Fibroblast of skin of back (primary cell): ENCODE measurements at places on chromosomes 6 and 20.
A peak's percentile ranks its signal among the peaks of the same experiment; 100 is the strongest.

- DNase-seq, result no peak
Observed at GRCh38 chr20:46401478-46401860, 4.9 kb downstream of the ELMO2 start.

GRCh38 chr20:37366743-37367142 lies 20.8 kb downstream of the SRC start:
- no peak for DNase-seq

DNA sequence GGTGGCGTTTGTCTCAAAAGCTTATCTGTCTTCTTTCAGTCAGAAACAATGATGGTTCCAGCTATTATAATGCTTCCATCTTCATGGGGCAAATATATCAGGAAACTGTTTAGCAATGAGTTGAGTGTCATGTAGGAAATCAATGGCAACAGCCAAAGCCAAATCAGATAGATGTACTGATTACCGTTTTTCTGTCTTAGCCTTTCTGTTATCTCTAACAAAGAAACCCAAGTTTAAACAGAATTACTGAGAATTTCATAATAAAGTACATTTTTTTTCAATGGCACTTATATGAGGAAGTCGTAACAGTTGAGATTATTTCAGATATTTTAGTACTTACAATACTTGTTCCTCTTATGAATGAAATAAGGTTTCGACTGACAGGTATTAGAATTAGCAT lies 1.2 kb downstream of the NOX3 start:
- no peak for DNase-seq

GRCh38 chr20:41306061-41306727 lies 11.3 kb downstream of the ZHX3 start:
- no peak for DNase-seq

- no peak for DNase-seq
Observed at GRCh38 chr6:159540152-159540551, 152.9 kb downstream of the SOD2 start.

DNA sequence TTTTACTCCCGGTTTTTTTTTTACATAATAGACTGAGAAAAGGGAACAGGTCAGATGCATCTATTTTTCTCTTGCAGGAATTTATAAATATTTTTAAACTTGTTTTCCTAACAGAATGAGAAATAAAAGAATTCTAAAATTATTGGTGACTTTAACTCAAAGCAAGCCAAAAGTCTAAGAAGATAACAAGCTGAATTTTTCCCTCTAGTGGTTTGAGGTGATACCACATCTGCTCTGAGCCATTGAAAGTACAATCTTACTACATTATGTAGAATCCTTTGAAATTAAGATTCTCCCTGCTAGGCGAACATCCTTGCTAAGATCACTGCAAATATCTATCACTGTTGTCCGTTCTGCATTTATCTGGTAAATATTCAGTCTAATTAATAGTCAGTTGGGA lies 10.7 kb upstream of the STMND1 start:
- DNase-seq, result peak; percentile 16

- DNase-seq, result no peak
Observed at GRCh38 chr6:166169549-166170421, 2.1 kb upstream of the TBXT start.

- no peak for DNase-seq
Observed at GRCh38 chr20:45835329-45835765, 1.7 kb downstream of the SNX21 start.

GRCh38 chr6:29705389-29706231 lies 17.6 kb upstream of the HLA-F start:
- DNase-seq, result peak; percentile 47

GRCh38 chr6:13066050-13066449 lies 262.3 kb downstream of the TBC1D7 start:
- DNase-seq, result no peak

- peak; percentile 80 for DNase-seq
Observed at GRCh38 chr20:8401556-8401955, 269.5 kb downstream of the PLCB1 start.

GRCh38 chr6:126337323-126337722 lies 2.6 kb upstream of the CENPW start:
- no peak for DNase-seq

DNA sequence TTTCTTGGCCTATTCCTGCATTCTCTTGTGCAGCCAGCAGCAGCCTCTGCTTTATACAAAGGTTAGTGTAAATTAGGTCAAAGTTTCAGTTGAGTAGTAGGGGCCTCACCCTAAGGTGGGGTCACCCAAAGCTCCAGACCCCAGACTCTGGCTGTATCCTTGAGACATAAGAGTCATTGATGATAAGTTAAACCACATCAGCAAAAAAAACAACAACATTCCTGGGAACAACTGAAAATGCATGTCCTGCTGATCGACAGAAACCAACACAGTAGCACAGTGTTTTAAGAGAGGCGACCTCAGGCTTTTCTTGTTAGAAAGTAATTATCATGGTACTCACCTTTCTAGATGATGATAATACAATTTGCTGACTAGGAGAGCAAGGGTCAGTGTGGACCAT lies 52.6 kb downstream of the TFAP2A start:
- DNase-seq, result no peak

GRCh38 chr6:53793318-53794136 lies 1.3 kb upstream of the LRRC1 start:
- peak; percentile 72 for DNase-seq

DNA sequence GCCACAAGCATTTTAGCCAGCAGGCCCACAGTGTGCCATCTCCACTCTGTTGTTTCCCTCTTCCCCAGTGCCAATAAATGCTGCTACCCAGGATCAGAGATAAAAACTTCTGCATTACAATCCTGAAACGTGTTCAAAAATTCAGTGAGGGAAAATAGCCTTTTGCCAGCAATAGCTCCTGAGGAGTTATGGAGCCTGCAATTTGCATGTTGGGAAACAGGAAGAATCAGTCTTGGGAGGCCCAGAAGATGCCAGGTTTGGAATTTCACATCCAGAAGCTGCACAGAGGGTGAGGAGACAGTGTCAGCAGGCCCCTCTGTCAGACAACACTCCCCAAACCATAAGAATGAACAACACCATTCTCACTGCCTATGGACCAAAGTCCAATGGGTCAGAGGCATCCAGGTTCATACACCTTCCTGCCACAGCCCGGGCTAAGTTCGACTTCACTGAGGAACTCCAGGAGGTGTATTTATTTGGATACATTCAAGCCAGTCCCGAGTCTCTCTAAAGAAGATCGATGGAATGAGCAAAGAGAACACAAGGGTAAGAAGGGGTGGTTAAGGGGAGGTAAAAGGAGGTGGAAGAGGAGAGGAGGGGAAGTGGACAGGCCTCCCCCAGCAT lies 20.8 kb downstream of the RRBP1 start:
- DNase-seq, result peak; percentile 62

- no peak for DNase-seq
Observed at GRCh38 chr6:134738211-134738885, 211.6 kb downstream of the ALDH8A1 start.

DNA sequence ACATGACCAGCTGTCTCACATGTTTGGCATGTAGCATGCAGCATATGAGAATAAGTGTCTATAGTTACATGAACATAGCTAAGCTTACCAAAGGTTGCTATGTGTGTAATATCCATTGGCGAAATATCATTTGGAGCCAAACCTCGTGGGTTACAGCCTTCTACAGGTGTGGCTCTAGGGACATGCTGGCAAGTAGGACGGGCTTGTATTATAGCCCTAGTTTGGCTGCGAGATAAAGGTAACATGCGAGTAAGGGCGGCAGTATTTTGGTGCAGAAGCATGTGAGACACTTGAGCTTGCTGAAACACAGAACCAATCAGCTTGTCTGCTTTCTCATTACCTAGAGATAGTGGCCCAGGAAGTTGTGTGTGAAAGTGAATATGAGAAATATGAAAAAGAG lies 6.5 kb upstream of the ABHD12 start:
- DNase-seq, result no peak

GRCh38 chr20:8524101-8525016 lies 392.3 kb downstream of the PLCB1 start:
- DNase-seq, result peak; percentile 61

GRCh38 chr6:113433335-113433991 lies 423.7 kb upstream of the MARCKS start:
- DNase-seq, result peak; percentile 40

DNA sequence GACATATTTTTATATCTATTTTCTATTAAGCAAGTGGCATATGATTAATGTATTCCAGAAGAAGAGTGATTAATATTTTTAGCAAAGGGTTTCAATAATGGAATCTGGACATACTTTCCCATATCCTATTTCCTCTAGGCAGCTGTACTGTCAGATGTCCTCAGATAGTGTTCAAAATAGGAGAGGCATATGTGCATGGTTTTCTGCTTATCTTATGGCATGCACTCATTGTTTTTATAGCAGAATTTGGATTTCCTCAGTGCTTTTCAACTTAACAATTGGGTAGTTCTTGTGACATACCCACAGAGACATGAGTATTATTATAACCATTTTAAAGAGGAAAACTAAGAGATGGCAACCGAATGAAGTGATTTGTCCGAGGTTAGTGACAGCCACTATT lies 12.6 kb upstream of the SLC17A5 start:
- peak; percentile 53 for DNase-seq

- no peak for DNase-seq
Observed at GRCh38 chr20:9966966-9967365, 67.8 kb upstream of the ANKEF1 start.
